ENCODE measurements at places on chromosomes 2 and 18.

DNA sequence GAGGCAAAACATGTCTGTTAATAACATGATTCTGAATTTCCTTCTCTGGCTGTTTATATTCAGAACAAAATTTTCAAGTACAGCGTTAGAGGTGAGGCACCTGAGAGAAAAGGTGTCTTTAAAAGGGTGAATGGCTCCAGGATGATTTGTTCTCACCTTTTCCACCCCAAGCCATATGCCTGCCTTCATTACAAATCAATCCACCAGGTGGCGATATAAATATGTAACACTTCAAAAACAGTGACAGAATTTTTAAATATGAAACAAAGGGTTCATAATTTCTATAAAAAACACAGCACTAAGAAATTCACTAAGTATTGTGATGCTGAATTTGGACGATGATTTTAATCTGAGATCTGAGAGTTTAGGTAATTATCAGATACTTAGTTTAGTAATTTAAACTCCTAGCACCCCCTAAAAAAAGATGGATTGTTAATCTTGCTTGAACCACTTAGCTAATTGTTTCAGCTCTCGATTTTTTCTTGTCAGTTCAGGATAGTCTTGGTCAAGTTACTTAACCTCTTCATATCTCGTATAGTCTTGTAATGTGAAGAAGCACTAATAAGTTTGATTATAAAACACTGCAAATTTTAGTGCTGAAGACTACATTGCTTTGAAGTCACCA, 528.8 kb downstream of the CPS1 start:
- no peak for DNase-seq

DNA sequence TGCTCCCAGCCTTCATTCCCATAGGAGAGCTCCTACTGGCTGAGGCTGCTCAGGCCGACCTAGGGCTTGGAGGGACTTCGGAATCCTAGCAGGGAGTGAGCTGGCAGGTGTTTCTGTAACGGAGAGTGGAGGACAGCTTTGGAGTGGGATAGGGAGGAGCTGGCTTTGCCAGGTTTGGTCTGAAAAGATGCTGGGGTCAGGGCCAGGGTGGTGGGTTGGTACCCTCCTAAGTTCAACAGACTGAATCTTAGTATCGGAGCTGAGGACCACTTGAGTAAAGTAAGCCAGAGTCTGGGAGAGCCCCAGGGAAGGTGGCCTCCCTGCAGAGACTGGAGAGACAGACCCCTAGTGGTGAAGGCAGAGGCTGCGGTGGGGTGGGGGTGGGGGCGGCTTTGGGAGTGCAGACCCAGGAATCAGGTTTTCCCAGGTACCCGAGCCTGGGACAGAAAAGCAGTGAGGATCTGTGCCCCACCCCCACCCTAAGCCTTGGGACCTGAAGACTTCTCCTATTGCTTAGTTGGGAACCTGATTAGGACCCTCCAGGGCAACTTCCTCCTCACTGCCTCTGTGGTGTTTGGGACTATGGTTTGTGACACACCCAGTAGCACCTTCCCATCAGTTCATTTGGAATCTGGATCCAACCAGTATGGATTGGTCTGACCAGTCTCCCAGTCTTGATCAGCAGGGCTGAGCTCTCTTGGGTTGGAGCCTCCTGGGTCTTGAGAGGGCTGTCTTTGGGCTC, 3.0 kb downstream of the CNNM4 start:
- DNase-seq: no peak

- DNase-seq: no peak
Measured at GRCh38 chr2:190210471-190210870, 109.2 kb downstream of the HIBCH start.

GRCh38 chr2:55493220-55493619, 26.3 kb upstream of the CFAP36 start:
- no peak for DNase-seq

DNA sequence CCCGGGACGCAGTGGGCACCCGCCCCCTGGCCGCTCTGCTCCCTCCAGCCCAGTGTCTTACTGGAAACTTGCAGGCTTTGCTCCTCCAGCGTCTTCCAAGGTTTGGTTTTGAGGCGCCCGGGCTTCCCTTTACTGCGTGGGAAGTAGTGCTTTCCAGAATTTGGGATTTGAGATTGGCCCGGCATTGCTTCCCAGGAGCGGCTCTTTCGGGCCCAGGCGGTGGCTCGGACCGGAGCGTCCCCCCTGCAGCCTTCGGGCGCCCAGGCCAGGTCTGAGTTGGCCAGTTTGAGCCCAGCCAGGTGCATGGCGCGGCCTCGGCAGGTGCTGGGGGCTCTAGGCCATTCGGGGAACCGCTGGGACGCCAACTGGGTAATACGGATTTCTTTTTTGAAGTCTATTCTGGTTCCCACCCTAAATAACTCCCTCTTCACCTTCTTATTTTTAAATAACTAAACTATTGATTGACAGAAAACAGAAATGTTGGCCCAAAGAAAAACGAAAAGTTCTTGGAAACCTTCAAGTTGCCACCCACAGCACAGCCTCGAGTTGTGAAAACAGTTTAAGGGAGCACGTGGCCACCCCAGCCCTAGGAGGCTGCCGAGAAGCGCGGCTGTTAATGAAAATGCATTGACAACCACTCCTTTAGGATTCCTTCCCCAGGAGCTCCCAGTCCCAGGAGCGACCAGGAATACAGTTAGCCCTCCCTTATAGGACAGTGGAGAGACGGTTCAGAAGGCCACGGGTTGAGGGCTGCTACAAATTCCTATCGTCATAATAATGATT, 766 bp downstream of the SNTG2 start:
- no peak for DNase-seq

GRCh38 chr18:58402247-58402646, 226.6 kb downstream of the ALPK2 start:
- no peak for DNase-seq

GRCh38 chr18:57410749-57411148, 24.4 kb upstream of the ONECUT2 start:
- no peak for DNase-seq

GRCh38 chr2:23209059-23209458, 175.9 kb upstream of the KLHL29 start:
- DNase-seq: no peak

- no peak for DNase-seq
Measured at GRCh38 chr18:59265246-59265973, 7.8 kb downstream of the RAX start.

GRCh38 chr18:55226044-55226443, 266.8 kb upstream of the CCDC68 start:
- no peak for DNase-seq

- DNase-seq: no peak
Measured at GRCh38 chr2:17959833-17960232, 81.4 kb downstream of the KCNS3 start.

DNA sequence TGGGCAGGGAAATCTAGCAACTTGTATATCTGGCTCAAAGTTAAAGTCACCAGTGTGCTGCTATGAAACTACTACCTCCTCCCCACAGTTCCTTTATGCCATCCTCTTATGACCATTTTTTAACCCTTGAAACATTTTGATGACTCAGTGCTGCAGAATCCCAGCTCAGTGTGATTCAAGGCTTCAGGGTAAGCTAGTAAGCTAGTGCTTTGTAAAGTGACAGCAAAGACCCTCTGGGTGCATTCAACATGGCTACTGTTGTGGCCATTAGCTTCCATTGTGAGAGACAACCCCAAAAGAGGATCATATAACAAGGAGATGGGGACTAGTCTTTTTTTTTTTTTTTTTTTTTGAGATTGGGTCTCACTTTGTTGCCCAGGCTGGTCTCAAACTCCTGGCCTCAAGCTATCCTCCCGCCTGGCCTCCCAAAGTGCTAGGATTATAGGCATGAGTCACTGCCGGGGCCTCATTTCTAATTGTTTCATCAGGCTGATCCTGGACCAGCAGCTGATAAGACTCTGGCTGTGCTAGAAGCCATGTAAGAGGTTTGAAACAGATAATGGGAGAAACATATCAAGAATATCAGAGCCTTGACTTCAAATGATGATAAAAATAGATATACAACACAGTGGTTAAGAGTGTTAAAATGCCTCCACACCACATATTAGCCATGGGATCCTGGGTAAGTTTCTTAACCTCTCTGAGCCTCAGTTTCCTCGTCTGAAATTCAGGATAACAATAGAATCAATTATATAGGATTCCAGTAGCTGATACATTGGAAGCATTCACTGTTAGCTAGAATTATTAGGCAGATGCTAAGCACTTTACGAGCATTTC, 65.7 kb upstream of the RTN4 start:
- no peak for DNase-seq

DNA sequence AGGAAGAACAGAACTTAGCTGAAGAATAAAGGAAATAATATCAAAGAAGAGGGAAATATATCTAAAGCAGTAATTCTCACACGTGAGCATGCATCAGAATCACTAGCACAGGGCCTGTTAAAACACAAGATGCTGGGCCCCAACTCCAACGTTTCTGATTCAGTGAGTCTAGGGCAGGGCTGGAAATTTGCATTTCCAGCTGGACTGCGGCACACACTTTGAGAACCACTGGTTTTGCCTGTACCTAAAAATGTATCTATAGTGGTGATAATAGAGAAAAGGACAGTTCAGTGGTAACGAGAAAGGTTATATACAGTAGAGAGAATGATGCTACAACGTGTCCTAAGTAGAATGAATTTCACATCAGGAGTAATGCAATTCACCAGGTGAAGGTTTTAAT, 11.2 kb downstream of the REV1 start:
- DNase-seq: no peak

GRCh38 chr2:38092196-38092902, 16.4 kb upstream of the CYP1B1 start:
- no peak for DNase-seq

GRCh38 chr18:13635046-13635445, 91.3 kb downstream of the FAM210A start:
- DNase-seq: no peak

- DNase-seq: no peak
Measured at GRCh38 chr2:58720770-58721697, 479.9 kb upstream of the FANCL start.

GRCh38 chr2:36493306-36493705, 104.7 kb downstream of the FEZ2 start:
- no peak for DNase-seq

GRCh38 chr2:73999881-74000597, 15.3 kb downstream of the TET3 start:
- DNase-seq: no peak

DNA sequence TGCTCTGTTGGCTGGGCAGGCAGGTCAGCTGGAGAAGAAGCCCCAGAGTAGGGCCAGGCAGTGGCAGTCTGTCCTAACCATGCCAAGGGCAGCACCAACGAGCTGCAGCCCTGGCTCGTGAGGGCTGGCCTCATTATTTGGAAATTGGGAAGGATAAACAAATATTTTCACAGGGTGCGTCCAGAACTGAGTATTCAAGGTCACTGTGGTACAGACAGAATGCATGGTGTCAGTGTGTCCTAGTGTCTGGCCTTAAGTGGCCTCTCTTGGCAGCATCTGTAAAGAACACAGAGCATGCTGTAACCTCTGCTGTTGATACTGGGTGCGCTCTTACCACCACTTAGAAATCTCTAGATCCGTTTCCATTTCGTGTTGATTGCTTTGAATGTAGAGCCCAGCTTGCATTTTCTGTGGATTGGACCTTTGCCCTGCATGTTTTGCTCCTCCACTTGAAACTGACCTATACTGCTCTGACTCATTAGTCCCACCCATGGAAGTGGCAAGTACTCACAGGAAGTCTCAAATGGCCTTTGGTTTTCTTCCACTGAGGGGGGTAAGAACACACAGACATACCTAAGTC, 88.2 kb downstream of the GREB1L start:
- DNase-seq: no peak

DNA sequence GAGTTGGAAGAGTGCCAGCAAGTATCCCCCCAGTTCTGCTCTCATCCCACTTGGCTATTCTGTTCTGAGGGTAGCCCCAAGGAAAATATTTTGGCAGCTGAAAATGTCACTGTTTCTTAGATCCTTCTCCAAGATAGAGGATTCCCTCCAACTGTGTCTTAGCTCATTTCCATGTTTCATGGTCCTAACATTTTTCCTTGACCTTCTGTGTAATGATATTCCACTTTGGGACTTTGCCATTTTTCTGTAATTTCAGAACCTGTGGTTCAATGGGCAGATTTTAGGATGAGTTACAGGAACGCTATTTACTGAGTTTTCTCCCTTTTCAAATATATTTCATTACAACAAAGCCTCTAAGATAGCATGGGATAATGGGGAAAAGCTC, 34.7 kb downstream of the NHEJ1 start:
- no peak for DNase-seq

- peak; percentile 2 for DNase-seq
Measured at GRCh38 chr2:181178823-181179412, 198.5 kb downstream of the UBE2E3 start.

- no peak for DNase-seq
Measured at GRCh38 chr2:74502147-74502719, 2.8 kb upstream of the LBX2 start.

DNA sequence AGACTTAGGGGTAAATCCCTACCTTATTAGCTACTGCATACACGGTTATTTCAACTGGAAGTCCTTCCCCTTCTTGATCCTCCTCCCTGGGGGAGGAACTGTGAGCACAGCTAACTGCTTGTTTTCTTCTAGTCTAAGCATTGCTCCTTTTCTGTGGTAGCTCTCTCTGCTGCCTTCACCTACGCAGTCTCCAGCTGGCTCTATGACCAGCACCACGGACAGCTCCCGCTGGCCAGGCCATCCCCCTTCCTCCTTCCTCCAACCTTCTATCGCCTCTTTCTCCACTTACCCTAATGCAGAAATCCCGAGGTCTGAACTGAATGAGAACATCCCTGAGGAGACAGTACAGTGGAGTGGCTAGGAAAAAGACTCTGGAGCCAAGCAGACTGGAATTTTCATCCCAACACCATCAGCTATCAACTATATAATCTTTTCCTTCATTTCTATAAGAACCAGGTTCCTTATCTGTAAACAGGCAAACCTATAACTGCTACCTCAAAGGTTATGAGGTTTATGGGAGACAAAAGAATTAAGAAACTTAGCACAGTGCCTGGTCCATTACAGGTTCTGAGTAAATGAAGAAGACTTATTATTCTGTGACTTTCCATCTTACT, 4.7 kb upstream of the CFAP65 start:
- DNase-seq: no peak

DNA sequence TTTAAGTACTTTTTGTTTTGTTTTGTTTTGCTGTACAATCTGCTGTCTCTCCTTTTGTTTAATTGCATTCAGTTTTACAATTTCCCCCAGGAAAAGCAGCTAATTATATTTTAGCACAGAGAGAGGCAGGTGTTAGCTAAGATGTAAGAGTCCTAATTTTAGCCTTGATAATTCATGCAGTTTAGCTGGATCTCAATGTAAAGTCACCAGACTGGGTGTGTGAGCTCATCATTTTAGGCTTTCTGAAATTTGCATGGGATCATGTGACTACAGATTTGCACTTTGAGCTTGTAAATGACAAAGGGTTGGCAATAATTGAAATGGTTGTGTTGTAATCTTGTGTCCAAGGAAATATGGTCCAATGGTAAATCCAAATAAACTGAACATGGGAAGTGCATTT, 68.5 kb downstream of the ETAA1 start:
- no peak for DNase-seq

- DNase-seq: no peak
Measured at GRCh38 chr2:96679848-96680247, 37.3 kb downstream of the FER1L5 start.

Data from stimulated activated CD4-positive, alpha-beta T cell treated with anti-CD3 and anti-CD28 coated beads, TNF-alpha, amount 100 ng/mL, for 1 hour (primary cell).